ENCODE measurements at places on chromosomes 3 and 15.

- DNase-seq, result no peak
Measured at GRCh38 chr3:42719002-42719401, 16.4 kb upstream of the HHATL start.

DNA sequence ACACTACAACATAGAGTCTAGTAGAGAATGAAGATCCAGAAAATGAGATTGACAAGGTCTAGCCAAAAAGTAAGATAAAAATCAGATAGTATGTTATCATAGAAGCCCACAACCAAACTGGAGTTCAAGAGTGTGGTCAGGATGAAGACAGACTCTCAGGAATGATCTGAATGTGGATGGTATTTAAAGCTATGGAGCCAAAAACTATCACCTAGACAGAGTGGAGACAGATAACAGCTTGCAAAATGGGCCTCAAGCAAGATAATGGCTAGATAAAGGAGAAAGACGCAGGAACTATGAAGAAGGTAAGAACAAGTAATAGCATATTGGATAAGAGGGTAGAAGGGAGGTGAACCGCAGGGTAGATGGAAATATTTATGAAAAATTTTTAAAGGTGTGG, 35.4 kb downstream of the ZMAT3 start:
- DNase-seq, result no peak

GRCh38 chr3:106172780-106173179, 304.0 kb upstream of the CBLB start:
- DNase-seq, result peak; percentile 58

DNA sequence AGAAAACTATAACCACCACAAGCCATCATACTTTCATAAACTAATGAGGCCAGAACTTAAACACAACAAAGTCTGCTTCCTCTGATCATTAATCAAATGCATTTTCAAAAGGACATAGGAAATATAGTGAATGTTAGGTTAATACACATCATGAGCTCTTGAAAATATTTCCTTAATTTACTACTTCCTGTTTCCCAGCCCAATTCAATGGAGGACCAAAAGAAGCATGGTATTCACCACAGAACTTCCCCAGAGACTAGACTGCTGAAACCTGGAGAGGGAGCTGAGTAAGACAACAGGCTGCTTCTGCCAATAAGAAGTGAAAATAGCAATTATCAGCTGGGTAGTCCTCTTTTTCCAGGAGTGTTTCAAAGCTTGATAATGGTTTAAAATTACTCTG, 250.3 kb downstream of the ULK4 start:
- DNase-seq, result peak; percentile 30

- no peak for DNase-seq
Measured at GRCh38 chr15:53472883-53473282, 286.6 kb downstream of the WDR72 start.

Measured in GM12865 (cell line).